Activated CD8-positive, alpha-beta memory T cell treated with anti-CD3 and anti-CD28 coated beads for 36 hours (primary cell): ENCODE measurements at places on chromosomes 3 and 15. TPM values are rescaled to one million over a fixed set of nuclear protein-coding genes. Genes with fewer than 3 reads are reported as not detected.

PP2D1 gene
- total RNA-seq, result not detected

C2CD4A gene
- 0.27 TPM for total RNA-seq

PLS1 gene
- total RNA-seq, result 6.0 TPM

SLC28A2 gene
- not detected for total RNA-seq

SLC6A1 gene
- total RNA-seq, result not detected
